ENCODE measurements at places on chromosomes 7 and 10.

- DNase-seq = no peak
Measured at GRCh38 chr10:69952069-69952800, 100.4 kb upstream of the MACROH2A2 start.

DNA sequence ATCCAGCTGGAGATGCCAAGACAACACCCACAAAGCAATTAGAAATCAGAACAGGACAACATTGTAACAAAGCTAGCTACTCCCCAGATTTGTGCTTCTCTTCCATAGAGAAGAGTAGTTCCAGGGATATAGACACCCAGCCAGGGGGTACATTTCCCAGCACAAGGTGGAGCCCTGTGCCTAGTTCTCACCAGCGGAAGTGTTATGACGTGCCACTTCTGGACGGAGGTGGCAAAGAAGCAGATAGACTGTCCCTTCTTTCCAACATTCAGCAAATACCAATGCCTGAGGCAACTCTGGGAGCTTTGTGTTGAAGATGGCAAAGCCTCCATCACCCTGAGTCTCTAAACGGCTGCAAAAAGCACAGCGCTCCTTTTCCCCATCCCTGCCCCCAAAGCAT lies 23.4 kb upstream of the GSAP start:
- DNase-seq = peak; percentile 57

DNA sequence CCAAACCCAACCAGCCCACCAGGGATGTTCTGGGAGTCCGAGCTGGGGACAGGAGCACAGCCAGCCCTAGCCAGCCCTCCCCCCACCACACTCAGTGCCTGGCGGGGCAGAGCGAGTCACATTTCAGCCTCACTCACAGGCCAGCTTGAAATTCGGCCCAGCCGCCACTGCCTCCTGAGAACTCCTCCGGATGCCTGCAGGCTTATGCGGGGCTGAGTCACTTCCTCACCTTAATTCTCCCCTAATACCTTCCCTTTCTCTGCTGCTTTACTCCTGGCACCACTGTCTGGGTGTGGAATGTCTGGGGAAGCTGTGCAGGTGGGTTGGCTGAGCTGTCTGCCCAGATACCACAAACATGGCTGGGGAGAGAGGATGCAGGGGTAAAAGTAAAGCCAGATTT lies 22.6 kb upstream of the DLG5 start:
- DNase-seq = peak; percentile 33

- DNase-seq = peak; percentile 57
Measured at GRCh38 chr7:101017064-101017777, 2.7 kb upstream of the MUC17 start.

- no peak for DNase-seq
Measured at GRCh38 chr10:4704034-4704545, 121.9 kb upstream of the AKR1E2 start.

DNA sequence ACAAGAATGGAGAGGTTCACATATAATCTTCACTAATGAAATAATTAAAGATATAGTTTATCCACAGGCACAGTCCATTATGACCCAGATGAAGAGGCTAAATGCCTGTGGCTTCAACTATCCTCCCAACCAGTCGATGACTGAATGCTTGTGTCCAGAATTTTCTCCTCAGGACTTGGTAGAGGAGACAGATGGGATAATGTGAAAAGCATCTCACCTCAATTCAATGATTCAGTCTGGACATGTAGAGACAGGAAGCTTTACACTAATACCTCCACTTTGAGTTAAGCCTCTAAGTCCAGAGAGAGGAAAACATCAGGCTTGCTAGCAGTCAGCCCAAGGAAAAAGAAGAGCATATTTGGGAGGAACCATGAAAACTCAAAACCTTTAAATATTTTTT lies 59.1 kb upstream of the COL1A2 start:
- DNase-seq = no peak

DNA sequence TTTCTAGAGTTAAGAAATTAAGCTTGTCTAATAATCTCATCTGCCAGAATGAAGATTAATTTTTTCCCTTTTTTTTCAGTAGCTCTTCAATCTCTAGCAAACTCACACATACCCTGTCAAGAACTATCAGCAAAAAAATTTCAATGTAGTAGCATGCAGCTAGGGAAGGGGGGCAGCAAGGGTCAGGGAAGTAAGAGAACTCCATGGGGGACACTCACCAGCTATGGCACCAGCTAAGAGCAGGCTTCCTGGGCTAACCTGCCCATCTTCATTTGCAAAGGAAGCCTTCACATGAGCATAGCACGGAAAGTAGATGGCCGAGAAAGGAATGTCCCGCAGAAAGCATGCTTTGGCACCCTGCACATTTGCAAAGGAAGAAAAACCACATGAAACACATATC lies 190.4 kb downstream of the SLC25A13 start:
- DNase-seq = no peak

DNA sequence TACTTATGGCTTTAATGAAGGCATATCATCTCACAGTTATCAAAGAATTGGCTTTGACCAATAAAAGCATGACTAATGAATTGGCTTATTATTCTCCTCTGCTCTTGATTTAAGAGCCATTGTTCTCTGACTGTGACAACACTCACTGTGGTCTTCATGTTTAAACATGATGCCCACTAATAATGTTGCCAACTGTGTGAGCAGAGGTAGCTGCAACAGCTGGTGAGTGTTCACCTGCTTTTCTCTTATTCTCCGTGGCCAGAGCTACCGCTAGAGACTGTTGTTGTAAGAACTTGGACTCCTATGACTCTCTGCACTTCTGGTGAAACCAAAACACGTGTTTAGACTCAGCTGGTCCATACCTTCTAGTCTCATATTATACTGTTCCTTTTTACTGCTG lies 335.9 kb downstream of the XPNPEP1 start:
- no peak for DNase-seq

DNA sequence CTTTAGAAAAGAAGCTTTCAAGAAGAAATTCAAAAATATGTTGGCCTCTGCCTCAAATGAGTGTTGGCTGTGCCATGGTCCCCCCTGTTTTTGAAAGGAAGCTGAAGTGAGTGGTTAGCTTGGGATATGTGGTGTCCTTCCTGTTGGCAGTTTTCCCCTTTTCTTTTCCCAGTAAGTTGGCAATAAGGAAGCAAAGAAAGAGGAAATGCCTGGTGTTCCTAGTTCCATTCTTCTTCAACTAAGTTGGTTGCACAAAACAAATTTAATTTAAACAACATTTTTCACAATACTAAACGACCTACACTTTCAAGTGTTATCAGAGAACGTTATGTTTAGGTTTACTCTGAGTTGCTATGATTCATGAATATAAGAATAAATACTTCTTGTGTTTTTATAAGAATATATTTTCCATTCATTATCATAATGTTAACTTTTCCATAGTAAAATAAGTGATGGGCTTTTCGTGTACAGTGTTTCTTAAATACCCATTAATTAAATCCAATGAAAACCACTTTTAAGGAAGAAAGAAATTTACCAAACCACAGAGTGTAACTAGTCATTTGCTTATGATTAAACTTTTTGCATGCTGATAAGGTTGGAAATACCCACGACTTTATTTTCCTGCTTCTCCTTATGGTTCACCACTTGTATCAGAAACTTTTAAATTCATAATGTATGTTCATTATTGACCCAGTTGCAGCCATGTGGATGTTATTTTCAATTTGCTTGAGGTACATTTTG lies 7.7 kb downstream of the HDAC9 start:
- DNase-seq = no peak

DNA sequence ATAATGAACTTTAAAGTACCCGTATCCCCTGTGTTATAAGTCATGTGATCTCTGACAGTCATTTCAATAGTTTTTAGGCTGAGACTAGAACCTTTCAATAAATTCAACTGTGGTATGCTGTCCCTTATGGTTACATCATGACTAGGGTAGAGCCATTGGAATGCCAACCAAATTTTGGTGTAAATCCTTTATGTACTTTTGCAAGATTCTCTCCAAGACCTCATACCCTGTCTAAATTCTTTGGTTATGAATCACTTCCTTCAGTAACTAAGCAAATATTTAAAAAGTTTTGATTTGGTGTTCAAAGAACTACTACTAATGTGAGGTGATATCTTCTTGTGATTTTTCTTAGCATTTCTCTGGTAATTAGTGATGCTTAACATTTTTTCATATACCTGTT lies 20.8 kb upstream of the OR6B1 start:
- no peak for DNase-seq

DNA sequence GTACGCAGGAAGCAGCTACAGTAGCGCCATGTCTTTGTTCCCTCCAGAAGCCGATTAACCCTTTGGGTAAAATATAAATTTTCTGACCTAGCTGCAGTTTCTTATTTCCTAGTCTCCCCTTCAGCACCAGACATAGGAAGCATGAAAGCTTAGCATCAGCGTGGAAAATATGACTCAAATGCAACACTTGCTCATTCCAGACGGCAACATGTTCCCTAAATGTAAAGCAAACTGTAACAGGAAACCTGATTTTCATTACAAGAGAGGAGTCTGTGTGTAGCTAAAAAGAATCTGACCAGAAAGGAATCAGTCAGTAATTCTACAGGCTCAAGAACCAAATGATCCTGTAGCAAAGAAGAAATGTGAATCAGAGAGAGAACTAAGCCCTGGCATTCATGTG lies 219.2 kb downstream of the C7orf25 start:
- no peak for DNase-seq

DNA sequence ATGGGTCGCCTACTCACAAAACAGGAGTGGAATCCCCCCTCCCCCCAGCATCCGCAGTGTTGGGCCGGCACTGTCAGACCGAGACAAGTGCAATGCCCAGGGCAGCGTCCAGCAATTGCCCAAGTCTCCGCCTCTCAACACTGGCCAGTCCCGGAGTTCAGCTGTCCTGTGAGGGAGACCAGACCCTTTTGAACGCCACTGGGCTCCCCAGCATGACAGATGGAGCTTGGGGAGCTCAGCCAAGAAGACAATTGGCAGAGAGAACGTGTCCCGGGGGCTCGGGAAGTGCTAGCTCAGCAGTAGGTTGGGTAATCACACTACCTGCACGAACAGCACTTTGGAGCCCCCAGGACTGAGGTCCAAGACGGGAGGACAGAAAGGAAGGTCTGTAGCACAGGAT lies 4.7 kb downstream of the COPS6 start:
- no peak for DNase-seq

Data from D341Med (cell line).